ENCODE measurements at places on chromosomes 7 and 10.

GRCh38 chr10:22229802-22230157 is 12.0 kb upstream of the EBLN1 start:
- no peak for DNase-seq

- DNase-seq: no peak
Measured at GRCh38 chr10:13847201-13847631, 260.5 kb downstream of the PRPF18 start.

GRCh38 chr10:56258378-56258777 is 102.7 kb downstream of the ZWINT start:
- DNase-seq: no peak

DNA sequence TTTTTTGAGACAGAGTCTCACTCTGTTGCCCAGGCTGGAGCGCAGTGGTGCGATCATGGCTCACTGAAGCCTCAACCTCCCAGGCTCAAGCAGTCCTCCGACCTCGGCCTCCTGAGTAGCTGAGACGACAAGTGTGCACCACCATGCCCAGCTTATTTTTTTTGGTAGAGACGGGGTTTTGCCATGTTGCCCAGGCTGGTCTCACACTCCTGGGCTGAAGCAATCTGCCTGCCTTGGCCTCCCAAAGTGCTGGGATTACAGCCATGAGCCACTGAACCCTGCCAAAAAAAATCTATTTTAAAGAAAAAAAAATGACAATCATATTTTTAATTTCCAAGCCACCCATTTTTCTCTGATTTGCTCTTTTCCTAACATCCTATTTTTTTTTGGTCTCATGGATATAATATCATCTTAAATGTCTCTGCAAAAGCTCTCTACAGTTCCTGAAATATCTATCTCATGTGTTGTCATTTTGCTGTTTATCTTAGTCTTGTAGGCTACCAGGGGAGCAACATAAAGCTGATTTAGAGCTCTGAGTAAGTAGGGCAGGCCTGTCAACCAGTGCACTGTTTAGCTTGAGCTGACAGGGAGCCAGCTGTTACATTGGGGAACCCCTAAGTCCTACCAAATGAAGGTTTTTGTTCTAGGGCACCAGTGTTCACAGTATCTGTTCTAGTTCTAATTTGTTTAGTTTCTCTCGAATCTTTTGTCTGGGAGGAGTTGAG is 29.9 kb upstream of the HBP1 start:
- DNase-seq: no peak

- no peak for DNase-seq
Measured at GRCh38 chr10:14761372-14761771, 13.3 kb downstream of the FAM107B start.

DNA sequence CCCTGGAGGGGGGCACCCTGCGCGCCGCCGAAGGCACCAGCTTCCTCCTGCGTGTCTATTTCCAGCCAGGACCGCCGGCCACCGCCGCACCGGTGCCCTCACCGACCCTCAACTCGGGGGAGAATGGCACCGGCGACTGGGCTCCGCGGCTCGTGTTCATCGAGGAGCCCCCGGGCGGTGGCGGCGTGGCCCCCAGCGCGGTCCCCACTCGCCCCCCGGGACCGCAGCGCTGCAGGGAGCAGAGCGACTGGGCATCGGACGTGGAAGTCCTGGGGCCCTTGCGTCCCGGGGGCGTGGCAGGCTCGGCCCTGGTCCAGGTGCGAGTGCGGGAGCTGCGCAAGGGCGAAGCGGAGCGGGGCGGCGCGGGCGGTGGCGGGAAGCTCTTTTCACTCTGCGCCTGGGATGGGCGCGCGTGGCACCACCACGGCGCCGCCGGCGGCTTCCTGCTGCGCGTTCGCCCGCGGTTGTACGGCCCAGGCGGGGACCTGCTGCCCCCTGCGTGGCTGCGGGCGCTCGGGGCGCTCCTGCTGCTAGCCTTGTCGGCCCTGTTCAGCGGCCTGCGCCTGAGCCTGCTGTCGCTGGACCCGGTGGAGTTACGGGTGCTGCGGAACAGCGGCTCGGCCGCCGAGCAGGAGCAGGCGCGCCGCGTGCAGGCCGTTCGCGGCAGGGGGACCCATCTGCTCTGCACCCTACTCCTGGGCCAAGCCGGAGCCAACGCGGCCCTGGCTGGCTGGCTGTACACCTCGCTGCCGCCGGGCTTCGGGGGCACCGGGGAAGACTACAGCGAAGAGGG is 594 bp downstream of the CNNM1 start:
- DNase-seq: no peak

- DNase-seq: no peak
Measured at GRCh38 chr10:104928734-104929133, 287.6 kb downstream of the SORCS3 start.

DNA sequence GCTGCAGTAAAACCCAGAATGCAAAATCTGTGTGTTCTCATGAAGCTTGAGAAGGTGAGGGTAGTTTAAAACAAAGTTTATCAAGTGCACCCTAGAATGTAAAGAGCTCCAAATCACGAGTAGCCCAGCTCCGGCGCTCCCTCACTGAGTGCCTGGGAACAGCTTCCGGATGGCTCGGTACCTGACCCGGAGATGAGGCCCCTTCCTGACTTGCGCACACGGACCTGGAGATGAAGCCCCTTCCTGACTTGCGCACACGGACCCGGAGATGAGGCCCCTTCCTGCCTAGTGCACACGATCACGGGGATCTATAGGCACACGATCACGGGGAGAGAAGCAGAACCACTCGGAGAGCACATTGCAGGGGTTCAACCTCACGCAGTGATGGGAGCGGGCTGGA is 322.1 kb upstream of the RNF32 start:
- no peak for DNase-seq

- DNase-seq: no peak
Measured at GRCh38 chr7:150848561-150849115, 3.7 kb upstream of the AOC1 start.

GRCh38 chr10:132746386-132746785 is 39.6 kb downstream of the NKX6-2 start:
- no peak for DNase-seq

DNA sequence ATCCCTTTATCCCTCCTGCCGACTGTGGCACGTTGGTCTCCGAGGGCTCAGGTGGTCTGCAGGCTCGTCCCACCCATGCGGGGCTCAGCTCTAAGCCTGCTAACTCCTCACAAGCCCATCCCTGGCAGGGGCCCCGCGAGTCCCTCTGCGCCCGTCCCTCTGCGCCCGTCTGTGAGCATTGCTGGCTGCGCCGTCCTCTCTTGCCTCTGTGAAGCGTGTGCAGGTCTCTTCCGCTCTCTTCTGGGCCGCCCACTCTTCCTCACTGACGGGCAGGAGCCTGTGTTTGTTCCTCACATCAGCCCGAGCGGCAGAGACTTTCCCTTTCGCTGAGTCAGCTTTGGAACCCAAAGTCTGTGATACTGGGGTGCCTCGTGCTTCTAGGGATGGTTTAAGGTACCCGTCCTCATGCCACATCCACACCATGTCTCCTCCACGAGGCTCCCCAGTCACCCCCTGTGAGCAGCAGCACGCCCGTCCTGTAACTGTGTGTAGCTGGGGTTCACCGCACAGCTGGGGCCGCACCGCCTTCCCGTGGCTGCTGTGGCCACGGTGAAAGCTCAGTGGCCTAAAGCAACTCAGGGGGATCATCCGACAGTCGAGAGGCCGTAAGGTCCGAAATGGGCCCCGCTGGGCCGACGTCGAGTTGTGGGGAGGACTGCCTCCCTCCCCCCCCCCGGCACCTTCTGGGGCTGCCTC is 35.5 kb downstream of the ADGRA1 start:
- DNase-seq: no peak

GRCh38 chr10:130499541-130499940 is 363.4 kb downstream of the GLRX3 start:
- DNase-seq: no peak
